Kasumi-1 (cell line): ENCODE measurements at places on chromosomes 2 and 18.

DNA sequence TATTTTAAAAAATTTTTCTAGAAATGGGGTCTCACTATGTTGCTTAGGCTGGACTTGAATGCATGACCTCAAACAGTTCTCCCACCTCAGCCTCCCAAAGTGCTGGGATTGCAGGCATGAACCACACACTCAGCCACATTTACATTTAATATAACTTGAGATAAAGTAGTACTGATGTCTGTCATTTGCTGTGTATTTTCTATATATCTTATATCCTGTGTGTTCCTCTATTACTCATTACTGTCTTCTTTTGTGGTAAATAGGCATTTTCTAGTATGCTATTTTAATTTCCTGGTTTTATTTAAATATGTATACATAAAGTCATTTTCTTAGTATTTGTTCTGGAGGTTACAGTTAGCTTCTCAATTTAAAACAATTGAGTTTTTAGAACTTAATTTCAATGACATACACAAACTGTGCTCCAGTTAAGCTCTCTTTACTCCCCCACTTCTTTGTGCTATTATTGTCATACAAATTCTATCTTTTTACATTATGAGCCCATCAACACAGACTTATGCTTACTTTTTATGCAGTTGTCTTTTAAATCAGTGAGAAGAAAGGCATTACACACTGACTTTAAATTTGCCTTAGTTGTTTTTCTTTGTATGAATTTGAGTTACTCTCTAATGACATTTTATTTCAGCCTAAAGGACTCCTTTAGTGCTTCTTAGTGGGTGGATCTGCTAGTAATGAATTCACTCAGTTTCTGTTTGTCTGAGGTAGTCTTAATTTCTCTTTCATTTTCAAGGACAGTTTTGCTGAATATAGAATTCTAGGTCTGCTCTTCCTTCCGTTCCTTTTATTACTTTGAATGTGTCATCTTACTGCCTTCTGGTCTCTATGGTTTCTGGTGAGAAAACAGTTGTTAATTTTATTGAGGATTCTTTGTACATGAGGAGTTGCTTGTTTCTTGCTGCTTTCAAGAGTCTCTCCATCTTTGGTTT, 6.2 kb upstream of the INPP4A start:
- DNase-seq = no peak

DNA sequence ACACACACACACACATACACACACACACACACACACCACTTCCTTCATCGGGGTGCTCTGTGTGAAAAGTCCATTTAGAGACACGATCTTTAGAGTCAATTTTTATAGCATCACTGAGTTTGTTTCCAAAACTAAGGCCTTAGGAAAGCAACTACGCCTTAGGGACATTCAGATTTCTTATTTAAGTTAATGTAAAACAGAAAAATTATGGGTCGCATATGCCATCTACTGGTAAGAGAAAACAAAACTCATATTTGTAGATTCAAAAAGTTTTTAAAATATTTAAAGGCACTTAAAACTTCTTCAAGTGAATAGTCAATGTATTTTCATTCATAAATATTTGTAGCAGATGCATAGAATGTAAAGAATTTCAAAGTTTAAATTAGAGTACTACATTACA, 166.2 kb downstream of the ATAD2B start:
- peak; percentile 58 for DNase-seq

DNA sequence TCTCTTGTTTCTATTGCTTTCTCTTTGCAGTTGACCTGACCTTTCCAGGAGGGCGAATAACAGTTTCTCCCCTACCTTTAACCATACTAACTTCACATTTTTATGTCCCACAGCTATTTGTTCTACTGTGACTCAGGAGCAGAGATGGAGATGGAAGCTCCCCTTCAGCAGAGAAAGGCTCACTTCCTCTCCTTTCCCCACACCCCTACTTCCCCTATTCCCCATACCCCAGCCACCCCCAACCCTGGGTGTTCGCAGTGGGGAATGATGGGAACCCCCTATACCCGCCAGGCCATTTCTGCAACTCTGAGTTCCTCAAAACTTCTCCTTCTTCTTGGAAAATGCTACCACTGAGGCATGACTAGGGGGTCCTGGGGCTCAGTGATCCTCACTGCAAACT, 285.4 kb upstream of the MGAT5 start:
- DNase-seq = peak; percentile 15

DNA sequence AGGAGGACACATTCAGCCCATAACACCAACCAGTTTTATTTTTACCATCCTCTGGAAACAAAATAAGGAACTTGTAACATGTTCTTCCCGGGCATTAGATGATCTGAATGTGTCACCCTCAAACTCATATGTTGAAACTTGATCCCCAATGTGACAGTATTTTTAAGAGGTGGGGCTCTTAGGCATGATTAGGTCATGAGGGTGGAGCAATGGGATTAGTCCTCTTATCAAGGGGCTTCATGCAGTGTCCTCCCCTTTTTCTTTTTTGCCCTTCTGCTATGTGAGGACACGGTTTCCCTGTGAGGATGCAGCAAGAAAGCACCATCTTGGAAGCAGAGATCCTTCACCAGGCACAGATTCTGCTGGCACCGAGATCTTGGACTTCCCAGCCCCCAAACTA, 401.5 kb upstream of the TRIB2 start:
- DNase-seq = peak; percentile 43

DNA sequence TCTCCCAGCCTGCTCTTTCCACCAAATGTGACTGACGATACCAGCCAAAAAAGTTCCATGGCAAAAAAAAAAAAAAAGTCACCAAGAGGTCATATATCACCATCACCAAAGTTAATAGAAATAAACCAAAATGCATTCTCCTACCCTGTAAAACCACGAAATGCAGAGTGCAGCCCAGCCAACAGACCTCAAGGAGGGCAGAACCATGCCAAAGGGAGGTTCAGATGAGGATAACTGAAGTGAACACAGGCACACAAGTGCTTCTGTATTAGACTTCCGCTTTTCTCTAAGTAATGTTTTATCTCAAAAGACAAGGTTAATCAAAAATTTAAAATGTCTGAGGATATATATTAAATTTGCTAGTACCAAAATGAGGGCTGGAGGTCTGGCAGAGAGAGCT, 5.5 kb downstream of the SERPINE2 start:
- DNase-seq = peak; percentile 45

- no peak for DNase-seq
These were observed 1120.8 kb upstream of the TMEFF2 start for GRCh38 chr2:193315428-193316091.

GRCh38 chr2:102014041-102014345, 22.2 kb downstream of the IL1R2 start:
- no peak for DNase-seq

- DNase-seq = no peak
These were observed 2094.5 kb upstream of the CELF4 start for GRCh38 chr18:39660141-39660540.

- DNase-seq = no peak
These were observed 17.5 kb upstream of the DPP4 start for GRCh38 chr2:162091325-162092007.

GRCh38 chr2:217929757-217930707, 72.8 kb downstream of the TNS1 start:
- DNase-seq = no peak

DNA sequence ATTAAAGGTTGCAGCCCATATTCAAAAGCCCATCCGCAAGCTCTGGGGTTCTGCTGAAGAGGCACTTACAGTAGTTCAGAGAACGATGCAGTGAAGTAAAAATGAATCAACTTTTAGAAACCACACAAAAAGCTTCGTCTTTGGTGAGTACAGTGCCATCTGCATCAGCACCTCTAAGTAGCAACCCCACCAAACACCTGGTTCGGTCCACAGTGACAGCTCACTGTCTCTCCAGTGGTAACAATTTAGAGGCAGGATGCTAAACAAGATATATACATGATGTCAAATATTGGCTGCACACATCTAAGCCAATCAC, 275.4 kb upstream of the TCF4 start:
- DNase-seq = no peak

DNA sequence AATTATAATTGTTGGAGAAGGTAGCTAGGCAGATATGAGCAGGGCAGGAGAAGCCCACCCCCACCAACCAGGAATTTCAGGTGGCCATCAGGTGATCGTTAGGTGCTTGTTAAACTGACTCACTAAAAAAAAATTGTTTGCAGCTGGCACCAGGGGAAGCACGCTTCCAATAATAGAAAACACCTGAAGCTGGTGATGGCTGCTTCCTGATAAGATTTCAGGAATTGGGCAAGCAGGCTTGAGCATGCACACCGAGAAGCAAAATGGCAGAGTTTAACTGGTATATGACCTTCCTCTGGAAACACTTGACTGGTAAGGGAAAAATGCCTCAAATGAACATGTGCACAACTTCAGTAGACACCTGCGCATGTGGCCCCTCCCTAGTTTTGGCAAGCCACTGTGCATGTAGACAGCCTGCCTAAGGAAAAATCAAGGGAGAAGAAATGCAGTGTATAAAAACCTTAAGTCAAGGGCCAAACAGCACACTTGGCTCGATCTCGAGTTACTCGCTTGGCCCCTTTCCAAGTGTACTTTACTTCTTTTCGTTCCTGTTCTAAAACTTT, 292.8 kb downstream of the CCDC85A start:
- no peak for DNase-seq

DNA sequence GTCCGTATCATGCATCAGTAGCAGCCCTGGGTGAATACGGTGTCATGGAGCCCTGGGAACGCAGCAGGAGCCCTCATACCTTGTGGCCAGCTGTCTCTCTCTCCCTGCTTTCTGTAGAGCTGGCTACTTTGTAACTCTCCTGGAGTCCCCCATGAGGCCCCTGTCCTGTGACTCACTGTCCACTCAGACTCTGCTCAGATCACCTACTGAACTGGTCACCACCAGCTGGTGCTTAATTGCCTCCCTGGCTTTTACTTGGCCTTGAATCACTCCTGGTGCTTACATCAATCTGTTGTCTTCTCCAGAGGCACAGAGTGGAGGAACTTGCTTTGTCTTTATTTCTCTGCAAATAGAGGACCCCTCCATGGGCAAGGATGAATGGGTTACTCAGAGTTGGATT, 172.7 kb downstream of the HRH4 start:
- no peak for DNase-seq

- DNase-seq = no peak
These were observed 38.1 kb upstream of the SCLY start for GRCh38 chr2:238022594-238023157.

DNA sequence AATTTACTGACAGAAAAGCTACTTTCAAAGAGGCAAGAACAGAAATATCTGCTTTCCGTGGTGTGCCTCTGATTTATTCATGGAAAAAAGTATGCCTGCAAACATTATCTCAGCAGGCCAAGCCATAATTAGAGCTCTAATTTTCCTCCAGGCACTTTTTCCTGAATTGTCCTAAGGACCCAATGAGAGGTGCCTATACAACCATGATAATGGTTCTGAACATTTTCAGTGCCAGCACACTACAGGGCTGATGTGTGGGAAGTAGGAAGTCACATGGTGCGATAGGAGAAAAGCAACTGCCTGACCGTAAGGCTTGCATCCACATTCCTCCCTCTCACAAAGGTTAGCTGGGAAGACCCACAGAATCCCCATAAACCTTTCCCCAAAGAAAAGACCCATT, 45.9 kb upstream of the EGR4 start:
- DNase-seq = no peak

DNA sequence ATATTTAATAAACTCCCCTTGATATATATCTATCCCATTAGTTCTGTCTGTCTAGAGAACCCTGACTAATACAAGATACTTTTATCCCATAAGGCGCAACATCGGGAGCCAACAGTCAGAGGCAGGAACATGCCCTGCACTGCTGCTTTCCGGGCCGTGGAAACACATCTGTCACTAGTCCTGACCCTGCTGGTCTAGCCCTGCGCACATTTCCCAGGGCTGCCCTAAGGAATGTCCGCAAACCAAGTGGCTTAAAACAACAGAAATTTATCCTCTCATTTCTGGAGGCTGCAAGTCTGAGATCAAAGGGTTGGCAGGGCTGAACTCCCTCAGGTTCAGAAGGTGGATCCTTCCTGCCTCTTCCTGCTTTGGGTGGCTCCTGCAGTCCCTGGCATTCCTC, 114.2 kb upstream of the TPO start:
- DNase-seq = no peak

DNA sequence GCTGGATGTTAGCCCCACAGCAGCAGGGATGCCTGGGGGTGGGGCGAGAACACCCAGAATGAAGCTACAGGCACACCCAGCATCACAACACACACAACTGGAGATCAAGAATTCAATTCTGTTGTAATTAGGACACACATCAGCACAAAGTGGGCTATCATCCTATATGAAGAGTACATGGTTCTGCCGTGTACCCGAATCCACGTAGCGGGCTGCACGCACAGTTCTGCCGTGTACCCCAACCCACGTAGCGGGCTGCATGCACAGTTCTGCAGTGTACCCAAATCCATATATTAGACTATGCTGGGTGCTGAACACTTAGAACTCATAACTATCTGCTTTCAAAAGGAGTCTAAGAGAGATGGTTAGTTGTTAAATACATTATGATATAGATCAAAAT, 86.5 kb downstream of the EIPR1 start:
- no peak for DNase-seq

- DNase-seq = peak; percentile 39
These were observed 32.1 kb upstream of the DYNAP start for GRCh38 chr18:54558609-54559585.
